ENCODE measurements at places on chromosomes 2 and 18. TPM values are rescaled to one million over a fixed set of nuclear protein-coding genes. Genes with fewer than 3 reads are reported as not detected.

- DNase-seq: no peak
Measured at GRCh38 chr2:124753842-124754241, 728.8 kb downstream of the CNTNAP5 start.

Gene KIF1A
- total RNA-seq: not detected

Gene ARMC9
- total RNA-seq: 13.4 TPM

DNA sequence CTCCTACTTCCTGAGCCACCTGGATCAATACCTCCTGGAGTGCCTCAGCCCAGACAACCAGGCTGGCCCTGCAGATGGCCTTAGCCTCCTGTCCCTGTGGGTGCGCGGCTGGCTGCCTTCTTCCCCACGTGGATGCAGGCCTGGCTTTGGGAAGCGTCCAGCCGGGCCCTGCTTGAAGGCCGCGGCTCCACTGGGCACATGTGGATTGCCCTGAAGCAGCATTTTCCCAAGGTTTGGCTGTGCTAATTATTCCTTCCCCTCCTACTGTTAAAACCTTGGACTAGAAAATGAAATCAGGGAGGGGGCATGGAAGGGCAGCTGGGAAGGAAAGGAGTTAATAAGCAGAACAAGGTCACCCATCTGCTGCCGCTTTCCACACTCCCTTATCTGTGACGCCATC is 143.0 kb upstream of the GATA6 start:
- DNase-seq: no peak

GRCh38 chr18:28063271-28063761 is 113.6 kb downstream of the CDH2 start:
- DNase-seq: no peak

GRCh38 chr2:76444732-76445131 is 734.0 kb upstream of the GCFC2 start:
- no peak for DNase-seq

Gene KHK
- 2.4 TPM for total RNA-seq

- no peak for DNase-seq
Measured at GRCh38 chr18:74248595-74248994, 43.2 kb downstream of the CYB5A start.

Gene BCS1L
- 66.2 TPM for total RNA-seq

GRCh38 chr18:2513616-2514015 is 57.7 kb downstream of the METTL4 start:
- no peak for DNase-seq

- no peak for DNase-seq
Measured at GRCh38 chr2:24857746-24858145, 62.3 kb downstream of the ADCY3 start.
